Neuronal stem cell (in vitro differentiated cells): ENCODE measurements at places on chromosomes 3 and 15.

DNA sequence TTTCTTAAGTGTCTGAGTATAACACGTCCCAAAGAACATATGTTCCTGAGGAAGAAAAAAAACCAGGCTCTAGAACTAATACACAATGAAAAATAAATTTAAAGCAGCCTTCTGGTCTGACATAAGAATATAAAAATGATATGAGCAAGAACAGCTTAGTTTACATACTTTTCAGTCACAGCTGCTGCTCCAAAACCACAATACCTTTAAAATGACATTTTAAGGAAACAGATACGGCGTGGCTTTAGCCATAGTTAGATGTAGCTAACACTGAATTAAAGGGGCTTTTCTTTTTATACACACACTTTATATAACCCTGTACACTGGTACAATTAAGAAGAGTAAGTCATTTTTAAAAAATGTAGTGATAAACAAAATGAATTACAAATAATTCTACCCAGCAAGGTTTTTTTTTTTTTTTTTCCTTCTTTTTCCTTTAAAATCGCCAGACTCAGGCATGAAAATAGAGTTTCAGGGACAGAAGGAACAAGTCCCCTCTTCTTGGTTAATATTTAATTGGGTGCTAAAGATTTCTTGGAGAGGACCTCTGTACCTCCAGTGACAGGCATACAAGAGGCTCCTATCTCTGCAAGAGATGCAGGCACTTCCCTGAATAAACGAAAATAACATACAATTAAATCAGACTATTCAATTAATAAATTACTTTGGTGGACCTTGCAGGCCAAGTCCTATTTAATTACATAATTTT, 265.6 kb downstream of the FOXP1 start:
- DNase-seq = no peak

GRCh38 chr3:59850417-59850816, 800.6 kb upstream of the CFAP20DC start:
- no peak for DNase-seq

GRCh38 chr3:107919239-107919638, 171.6 kb downstream of the CD47 start:
- DNase-seq = no peak

DNA sequence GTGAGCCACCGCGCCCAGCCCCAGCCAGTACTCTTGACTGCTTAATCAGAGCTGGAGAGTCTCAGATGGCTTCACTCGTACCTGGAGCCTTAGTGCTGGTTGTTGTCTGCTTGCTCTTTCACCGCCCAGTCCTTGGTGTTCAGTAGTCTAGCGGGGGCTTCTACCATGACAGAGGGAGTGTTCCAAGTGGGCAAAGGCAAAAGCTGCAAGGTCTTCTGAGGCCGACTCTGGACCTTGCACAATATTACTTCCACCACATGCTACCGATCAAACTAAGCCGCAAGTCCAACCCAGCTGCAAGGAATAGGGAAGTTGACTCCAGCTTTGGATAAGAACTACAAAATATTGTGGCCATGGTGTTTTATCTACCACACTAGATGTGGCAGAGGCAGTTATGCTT, 6.6 kb downstream of the PARL start:
- no peak for DNase-seq

- no peak for DNase-seq
These were observed 3.0 kb upstream of the GPR87 start for GRCh38 chr3:151319628-151320027.

GRCh38 chr15:93283854-93284253, 194.8 kb upstream of the RGMA start:
- DNase-seq = no peak

- no peak for DNase-seq
These were observed 428.3 kb downstream of the GABRG3 start for GRCh38 chr15:27399241-27399640.
